ENCODE measurements at places on chromosomes 16 and 17.

GRCh38 chr17:82976982-82977488 lies 102.4 kb upstream of the METRNL start:
- DNase-seq, result no peak

GRCh38 chr16:59259950-59260319 lies 525.8 kb upstream of the GOT2 start:
- no peak for DNase-seq

GRCh38 chr17:987931-988330 lies 8.4 kb upstream of the NXN start:
- DNase-seq, result no peak

DNA sequence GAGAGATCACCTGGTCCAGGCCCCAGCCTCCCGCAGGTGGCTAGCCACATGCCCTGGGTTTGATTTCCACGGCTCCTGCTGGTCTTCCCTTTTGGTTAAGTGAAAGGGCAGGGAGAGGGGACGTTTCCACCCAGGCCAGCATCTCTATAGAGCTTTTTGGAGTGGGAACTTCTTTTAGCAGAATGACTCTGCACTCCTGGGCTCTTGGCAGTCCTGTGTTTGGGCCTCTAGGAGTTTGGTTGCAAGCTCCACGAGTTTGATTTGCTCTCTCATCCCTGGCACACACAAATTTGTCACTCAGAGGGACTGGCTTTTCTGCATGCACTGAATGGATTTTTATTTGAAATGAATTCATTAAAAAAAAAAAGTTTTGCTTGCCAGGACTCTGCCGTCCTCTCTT lies 32.8 kb downstream of the MSI2 start:
- DNase-seq, result no peak

DNA sequence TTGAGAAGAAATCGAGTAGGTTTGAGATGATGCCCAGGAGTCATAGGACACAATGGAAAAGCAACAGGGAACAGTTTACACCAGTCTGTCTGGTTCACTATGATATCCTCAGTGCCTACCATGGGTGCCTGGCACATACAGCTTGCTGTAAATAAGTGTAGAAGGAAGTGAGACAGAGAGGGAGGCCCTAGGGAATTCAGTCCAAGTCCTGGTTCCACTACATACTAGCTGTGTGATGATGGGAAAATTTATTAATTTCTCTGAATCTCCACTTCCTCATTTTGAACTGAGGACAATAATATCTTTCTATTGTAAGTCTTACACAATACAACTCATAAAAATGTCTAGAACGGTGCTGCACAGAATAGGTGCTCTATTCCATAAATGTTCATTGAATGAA lies 53.3 kb upstream of the LYRM9 start:
- DNase-seq, result no peak

DNA sequence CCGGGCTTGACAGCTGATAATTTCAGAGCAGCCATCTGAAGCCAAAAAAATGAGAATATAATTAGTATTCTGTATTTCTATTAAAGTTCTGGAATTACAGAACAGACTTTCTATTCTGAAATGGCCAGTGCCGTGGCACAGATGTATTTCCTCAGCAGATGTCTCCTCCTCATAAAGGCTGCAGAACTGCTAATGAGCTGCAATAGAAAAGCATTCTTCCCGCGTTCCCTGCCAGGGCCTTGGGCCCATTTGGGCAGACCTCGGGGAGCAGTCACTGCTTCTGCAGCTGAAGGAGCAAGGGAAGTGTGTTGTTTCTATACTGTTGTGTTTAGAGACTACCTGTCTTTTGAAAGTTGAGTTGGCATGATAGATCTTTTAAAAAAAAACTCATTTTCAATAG lies 152.6 kb upstream of the CACNG5 start:
- no peak for DNase-seq

DNA sequence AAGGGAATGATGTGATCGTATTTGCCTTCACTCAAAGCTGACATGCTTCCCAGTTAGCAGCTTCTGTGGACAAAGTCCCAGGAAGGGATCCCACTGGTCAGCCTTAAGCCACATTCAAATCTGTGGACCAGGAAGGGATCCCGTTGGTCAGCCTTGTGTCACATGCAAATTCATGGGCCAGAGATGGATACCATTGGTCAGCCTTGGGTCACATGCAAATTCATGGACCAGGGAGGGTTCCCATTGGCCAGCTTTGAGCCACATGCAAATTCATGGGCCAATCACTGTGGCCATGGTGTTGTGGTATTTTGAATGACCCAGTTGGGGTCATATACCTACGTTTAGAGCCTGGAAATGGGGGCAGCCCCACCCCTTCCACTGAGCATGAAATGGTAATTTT lies 201.6 kb downstream of the HS3ST4 start:
- no peak for DNase-seq

GRCh38 chr16:12574721-12575120 lies 229.0 kb downstream of the CPPED1 start:
- DNase-seq, result no peak

DNA sequence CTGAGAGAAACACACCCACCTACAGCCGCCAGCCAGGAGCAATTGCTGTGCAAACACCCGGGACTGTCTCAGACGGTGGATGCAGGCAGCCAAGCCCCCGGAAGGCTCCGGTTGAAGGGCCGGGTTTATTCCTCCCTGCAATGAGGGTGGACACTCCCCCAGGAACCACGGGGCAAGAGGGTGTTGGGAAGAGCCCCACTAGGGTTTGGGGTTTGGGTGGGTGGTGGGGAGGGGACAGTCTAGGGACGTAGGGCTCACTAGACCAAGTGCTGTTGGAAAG lies 19.2 kb downstream of the JPH3 start:
- no peak for DNase-seq

DNA sequence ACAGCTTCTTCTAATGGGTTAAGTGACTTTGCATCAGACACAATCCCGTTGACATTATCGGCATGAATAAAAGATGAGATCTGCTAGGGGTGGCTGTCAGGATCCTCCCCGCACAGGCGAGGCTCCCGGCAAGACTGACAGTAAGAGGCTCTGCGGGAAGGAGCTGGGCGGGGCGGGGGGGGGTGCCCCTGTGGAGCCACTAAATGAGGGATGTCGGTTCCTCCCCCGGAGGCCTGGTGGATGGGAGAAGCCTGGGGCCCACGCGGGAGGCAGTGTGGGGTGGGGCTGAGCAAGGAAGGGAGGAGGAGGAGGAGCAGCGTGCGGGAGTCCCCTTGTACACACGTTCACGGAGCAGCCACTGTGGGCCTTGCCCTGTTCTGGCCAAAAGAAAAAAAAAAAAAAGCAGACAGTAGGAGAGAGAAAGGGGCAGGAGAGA lies 190.9 kb upstream of the GSE1 start:
- DNase-seq, result no peak

GRCh38 chr17:30278032-30278431 lies 13.7 kb downstream of the BLMH start:
- no peak for DNase-seq

- no peak for DNase-seq
These were observed 321.3 kb downstream of the SEC14L1 start for GRCh38 chr17:77462090-77462489.

GRCh38 chr16:84500531-84500930 lies 3.9 kb downstream of the MEAK7 start:
- no peak for DNase-seq

GRCh38 chr17:68602289-68602688 lies 1.1 kb upstream of the FAM20A start:
- DNase-seq, result no peak

DNA sequence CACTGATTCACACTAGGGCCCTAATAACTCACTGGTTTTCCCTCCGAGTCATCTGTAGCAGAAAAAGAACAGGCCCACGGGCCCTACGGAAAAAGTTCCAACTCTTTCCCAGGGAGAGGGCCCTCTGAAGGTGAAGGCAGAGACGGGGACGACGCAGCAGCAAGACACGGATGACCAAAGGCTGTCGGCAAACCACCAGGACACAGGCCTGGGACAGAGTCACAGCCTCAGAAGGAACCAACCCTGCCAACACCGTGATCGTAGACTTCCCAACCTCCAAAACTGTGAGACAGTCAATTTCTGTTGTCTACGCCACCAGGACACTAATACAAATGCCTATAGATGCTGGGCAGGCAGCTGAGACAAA lies 5.2 kb upstream of the SPHK1 start:
- DNase-seq, result no peak

- no peak for DNase-seq
These were observed 86.8 kb downstream of the RBFOX1 start for GRCh38 chr16:7419441-7419840.

GRCh38 chr16:78804058-78804735 lies 704.7 kb downstream of the WWOX start:
- no peak for DNase-seq

DNA sequence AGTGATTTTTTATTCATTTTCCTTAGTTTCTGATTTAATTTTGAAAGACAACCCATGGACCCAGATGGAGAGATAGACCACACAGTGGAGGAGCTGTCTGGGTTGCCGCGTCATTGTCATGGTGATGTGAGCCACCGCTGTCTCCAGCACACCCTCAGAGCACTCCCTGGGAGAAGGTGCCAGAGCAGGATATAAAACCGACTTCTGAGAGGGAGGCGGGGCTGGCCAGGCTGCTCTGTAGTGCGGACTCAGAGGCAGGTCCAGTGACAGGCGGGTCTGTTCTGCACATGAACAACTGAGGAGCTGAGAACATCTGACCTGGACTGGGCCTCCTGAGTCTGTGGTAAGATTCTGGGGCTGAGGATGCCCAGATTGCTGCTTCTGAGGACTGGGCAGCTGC lies 216.3 kb upstream of the NLRP1 start:
- DNase-seq, result no peak

GRCh38 chr16:23348579-23349469 lies 46.7 kb downstream of the SCNN1B start:
- no peak for DNase-seq

DNA sequence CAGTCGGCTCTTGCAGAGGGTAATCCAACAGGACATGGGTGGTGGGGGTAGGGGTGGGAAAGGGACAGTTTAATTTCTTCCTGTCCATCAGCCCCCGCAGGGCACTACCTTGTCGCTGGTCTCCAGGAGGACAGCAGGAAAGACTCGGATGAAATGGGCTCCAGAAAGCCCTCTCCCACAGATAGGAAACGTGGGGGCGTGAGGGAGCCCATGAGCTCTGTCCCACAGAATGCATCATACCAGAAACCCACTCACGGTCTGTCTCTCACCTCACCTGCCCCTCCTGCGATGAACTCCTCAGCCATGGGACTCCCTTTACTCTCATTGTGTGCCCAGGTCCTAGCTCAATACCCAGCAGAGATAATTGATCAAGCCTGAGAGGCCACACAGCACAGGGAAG lies 240.1 kb downstream of the GSG1L start:
- no peak for DNase-seq

GRCh38 chr16:79287424-79287917 lies 313.1 kb downstream of the MAF start:
- DNase-seq, result no peak

GRCh38 chr16:47592232-47592631 lies 131.1 kb downstream of the PHKB start:
- no peak for DNase-seq

DNA sequence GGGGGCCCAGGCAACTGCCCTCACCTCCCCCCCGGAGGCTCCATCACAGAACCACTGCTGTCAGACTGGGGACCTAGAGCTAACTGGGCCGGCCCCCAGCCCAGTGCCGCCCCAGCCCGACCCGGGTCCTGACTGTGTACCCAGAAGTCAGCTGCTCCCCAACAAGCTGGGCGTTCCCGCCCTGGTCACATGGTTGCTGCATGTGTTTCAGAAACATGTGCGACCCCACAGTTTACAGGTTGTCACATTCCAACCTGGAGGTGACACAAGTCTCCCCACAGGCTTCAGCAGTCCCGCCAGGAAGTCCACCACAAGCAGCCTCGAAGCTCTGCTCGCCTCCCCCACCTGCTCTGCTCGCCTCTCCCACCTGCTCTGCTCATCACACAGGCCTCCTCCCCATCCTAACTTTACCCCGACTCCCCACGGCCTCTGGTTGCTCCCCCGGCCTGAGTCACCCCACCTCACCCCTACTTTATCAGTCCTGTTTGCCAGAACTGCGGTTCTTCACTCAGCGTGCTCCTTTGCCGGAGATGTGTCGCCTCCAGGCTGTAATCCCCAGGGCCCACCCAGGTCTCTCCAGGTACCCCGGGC lies 968 bp downstream of the MRPL28 start:
- DNase-seq, result no peak

- no peak for DNase-seq
These were observed 345.8 kb upstream of the CDH5 start for GRCh38 chr16:66020642-66021041.

DNA sequence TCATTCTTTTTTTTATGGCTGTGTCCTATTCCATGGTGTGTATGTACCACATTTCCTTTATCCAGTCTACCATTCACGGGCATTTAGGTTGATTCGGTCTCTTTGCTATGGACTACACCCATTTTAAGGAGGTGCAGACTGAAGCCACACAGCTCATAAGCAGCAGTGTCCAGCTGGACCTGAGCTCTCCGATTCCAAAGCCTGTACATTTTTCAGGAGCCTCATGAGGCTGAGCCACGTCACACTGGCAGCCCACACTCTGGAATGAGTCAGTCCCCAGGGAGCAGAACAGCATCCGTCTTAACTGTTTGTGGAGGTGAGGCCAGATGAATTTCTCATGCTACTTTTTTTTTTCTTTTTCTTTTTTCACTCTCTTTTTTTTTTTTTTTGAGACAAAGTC lies 116.1 kb downstream of the C16orf95 start:
- peak; percentile 80 for DNase-seq

GRCh38 chr17:59962739-59963318 lies 1.7 kb downstream of the RNFT1 start:
- no peak for DNase-seq

- DNase-seq, result no peak
These were observed 28.7 kb downstream of the COX4I1 start for GRCh38 chr16:85828166-85828565.

- DNase-seq, result no peak
These were observed 702 bp downstream of the NUDT21 start for GRCh38 chr16:56450275-56450985.

- no peak for DNase-seq
These were observed 1.4 kb upstream of the ATP6V0A1 start for GRCh38 chr17:42457107-42457792.

GRCh38 chr16:3030222-3031212 lies 6.2 kb downstream of the BICDL2 start:
- no peak for DNase-seq

GRCh38 chr17:80036715-80037477 lies 454 bp downstream of the CCDC40 start:
- DNase-seq, result peak; percentile 52

GRCh38 chr16:70746040-70746707 lies 54.8 kb downstream of the VAC14 start:
- peak; percentile 43 for DNase-seq

GRCh38 chr17:67030641-67031040 lies 13.7 kb upstream of the CACNG1 start:
- DNase-seq, result no peak

DNA sequence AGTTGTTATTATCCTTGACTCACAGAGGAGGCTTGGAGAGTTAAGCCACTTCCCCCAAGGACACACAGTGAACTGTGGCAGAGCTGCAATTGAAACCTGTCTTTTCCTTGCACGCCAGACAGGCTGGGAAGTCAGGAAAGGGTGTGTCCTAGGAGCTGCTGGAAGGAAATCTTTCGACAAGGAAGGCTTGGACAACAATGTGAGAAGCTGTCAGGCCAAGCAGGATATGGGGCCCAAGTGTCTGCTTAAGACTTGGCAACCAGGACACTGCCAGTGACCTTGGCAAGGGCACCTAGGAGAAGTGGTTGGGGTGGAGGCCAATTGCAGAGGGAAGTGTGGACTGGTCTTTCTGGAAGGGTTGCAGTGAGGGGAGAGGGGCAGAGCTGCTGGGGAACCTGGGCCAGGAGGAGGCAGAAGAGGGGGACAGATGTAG lies 2.1 kb upstream of the CAMKK1 start:
- peak; percentile 53 for DNase-seq

- DNase-seq, result no peak
These were observed 5.1 kb downstream of the TSPOAP1 start for GRCh38 chr17:58323366-58324055.

Measured in H54 (cell line).